ENCODE measurements at places on chromosomes 6 and 20. TPM values are rescaled to one million over a fixed set of nuclear protein-coding genes. Genes with fewer than 3 reads are reported as not detected.
A peak's percentile ranks its signal among the peaks of the same experiment; 100 is the strongest.

The TAP1 gene
- total RNA-seq = 15.9 TPM

The JPH2 gene
- total RNA-seq = 0.81 TPM

DNA sequence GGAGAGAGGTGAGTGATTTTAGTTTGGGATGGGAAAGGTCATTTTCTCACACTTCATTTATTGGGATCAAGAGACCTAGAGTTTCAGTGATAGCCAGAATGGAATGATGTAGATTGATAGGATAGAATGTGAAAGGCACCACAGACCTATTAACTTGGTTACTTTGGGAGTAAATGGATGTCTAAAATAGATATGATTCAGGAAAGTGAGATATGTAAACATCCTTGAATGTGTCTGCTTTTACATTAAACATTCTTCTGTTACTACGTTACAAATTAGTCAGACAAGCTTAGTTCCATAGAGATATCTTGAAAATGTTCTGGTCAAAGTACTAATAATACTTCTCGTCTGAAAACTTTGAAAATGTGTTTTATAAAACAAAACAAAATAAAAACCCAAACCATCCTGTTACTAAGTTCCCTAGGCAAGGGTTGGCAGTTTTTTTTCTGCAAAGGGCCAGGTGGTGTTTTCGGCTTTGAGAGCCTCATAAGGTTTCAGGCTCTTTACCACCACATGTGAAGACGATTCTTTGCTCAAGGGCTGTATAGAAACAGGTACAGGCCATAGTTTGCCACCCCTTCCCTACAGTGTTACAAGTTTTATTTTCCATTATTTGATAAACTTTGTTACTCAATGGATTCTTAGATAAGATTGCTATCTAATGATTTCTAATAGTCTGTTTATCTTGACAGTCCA is 3.4 kb downstream of the CYB5R4 start:
- DNase-seq = no peak

The SPATS1 gene
- not detected for total RNA-seq

The RAD21L1 gene
- 0.77 TPM for total RNA-seq

The ZBP1 gene
- total RNA-seq = not detected

DNA sequence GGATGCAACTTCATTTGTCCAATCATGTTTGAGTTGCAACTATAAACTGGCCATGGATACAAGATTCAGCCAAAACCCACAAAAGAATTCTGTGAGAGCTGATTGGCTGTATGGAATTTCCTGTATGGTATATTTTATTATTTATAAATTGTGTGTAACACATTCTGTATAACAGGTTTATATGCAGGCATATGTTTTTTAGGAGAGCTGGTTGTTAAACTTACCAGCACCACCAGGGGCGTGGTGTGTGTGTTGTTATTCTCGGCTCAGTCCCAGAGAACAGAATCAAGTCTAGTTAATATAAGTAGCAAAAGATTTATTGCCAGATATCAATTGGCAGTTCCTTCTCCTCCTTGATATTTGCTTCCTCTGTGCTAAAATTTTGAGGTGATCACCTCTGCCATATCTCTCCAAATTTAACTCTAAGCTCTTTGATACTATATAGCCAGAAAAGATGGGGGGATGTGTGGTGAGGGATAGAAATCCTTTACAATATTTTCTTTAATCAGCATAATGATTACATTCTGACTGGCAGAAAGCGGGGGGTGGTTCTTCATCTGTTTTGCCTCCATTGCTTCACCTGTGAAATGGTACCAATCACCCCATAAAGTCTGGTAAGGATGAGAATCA is 22.9 kb downstream of the CNBD2 start:
- peak; percentile 36 for DNase-seq

- DNase-seq = no peak
Observed at GRCh38 chr20:25259358-25259757, 11.5 kb downstream of the PYGB start.

DNA sequence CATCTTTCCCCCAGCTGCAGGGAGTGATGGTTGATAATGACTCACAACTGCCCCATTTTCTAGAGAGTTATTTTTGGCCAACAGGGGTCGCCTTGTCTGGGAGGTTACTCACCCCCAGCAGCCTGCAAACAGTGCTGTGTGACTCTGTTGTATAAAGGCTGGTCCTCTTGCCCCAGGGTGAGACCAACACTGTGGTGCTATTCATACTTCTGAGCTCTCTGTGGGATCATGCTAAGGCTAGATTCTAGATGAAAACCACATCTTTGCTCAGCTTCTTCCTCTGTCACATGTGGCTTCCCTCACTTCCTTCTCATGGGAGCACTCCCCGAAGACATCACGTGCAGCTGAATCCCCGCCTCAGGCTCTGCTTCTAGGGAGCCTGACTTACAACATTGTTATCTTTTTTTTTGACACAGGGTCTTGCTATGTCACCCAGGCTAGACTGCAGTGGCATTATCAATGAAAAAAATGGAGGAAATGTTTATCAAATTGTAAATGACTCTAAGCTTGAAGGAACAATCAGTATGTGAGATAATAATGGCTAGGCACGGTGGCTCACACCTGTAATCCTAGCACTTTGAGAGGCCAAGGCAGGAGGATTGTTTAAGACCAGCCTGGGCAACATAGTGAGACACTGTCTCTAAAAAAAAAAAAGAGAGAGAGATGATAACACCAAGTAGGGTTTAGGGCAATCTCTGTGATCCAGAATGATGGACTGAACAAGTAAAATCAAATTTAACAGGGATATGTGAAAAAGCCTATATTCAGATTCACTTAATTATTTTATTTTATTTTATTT is 55.7 kb upstream of the SLC23A2 start:
- DNase-seq = peak; percentile 41

DNA sequence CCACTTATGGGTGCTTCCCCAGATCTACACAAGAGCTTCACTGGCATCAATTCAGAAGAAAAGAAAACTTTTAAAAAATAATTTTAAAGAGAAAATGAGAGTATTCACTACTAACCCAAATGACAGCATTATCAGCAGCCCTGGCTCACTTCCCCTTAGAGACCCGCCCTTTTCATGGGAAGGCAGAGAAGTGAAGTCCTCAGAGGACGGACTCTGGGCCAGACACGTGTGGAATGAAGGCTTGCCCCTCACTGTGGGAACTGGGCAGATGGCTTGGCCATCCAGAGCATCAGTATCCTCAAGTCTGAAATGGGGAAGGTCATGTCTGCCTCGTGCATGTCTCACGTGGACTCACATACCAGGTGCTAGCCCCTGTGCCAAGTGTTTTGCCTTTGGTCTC is 63.5 kb downstream of the JAG1 start:
- no peak for DNase-seq

- no peak for DNase-seq
Observed at GRCh38 chr20:35145141-35145564, 2.0 kb downstream of the EDEM2 start.

DNA sequence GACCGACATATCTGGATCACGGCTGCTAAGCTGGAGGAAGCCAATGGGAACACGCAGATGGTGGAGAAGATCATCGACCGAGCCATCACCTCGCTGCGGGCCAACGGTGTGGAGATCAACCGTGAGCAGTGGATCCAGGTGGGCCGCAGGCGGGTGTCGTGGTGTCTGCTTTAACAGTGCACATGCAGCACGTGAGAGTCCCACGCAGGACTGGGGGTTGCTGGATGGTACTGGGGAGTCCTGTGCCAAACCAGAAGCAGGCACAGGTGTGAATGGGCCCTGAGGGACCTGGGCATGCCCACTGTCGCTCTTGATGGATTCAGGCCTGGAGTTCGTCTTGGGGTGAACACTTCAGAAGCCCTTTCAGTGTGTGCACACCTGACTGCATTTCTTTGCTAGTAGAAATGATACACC is 24.6 kb upstream of the C20orf204 start:
- no peak for DNase-seq

GRCh38 chr6:117136702-117137101 is 128.7 kb upstream of the VGLL2 start:
- DNase-seq = no peak

- DNase-seq = no peak
Observed at GRCh38 chr20:6665161-6665560, 102.3 kb upstream of the BMP2 start.

DNA sequence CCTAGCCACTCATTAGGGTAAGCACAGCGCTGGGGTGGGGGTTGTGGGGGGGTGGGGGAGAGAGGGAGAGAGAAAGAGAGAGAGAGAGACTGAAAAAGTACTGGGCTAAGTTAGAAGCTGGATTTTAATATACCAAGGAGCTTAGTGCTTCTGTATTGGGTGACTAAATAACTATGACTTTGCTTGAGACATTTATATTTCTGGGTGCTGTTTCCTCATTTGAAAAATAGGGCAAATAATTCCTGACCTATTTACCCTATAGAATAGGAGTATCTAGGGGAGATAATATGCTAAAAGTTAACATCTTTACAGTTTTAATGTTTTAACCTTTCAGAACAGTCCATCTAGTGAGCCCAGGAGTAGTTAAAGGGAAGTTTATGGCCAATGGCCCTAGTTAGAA is 7.7 kb downstream of the NKAIN2 start:
- no peak for DNase-seq

- no peak for DNase-seq
Observed at GRCh38 chr6:5398530-5398929, 137.2 kb downstream of the FARS2 start.

The RAMACL gene
- total RNA-seq = 0.30 TPM

DNA sequence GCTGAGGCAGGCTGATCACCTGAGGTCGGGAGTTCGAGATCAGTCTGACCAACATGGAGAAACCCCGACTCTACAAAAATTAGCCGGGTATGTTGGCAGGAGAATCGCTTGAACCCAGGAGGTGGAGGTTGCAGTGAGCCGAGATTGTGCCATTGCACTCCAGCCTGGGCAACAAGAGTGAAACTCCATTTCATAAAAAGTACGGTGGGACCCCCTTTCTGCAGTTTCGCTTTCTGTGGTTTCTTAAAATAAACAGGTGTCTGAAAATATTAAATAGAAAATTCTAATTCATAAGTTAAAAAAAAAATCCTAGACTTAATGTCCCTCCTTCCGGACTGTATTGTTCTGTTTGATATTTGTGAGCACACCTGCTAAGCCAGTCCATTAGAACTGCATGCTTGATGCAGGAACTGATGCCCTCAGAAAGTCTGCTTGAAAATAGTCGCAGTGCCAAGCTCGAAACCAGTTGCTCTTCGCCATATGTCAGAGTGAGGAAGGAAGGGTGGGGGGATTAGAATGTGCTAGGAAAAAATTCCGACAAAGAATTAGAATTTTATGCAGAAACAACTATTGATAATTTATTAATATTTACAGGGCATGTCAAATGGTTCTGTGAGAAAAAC is 85.9 kb downstream of the JARID2 start:
- DNase-seq = no peak

DNA sequence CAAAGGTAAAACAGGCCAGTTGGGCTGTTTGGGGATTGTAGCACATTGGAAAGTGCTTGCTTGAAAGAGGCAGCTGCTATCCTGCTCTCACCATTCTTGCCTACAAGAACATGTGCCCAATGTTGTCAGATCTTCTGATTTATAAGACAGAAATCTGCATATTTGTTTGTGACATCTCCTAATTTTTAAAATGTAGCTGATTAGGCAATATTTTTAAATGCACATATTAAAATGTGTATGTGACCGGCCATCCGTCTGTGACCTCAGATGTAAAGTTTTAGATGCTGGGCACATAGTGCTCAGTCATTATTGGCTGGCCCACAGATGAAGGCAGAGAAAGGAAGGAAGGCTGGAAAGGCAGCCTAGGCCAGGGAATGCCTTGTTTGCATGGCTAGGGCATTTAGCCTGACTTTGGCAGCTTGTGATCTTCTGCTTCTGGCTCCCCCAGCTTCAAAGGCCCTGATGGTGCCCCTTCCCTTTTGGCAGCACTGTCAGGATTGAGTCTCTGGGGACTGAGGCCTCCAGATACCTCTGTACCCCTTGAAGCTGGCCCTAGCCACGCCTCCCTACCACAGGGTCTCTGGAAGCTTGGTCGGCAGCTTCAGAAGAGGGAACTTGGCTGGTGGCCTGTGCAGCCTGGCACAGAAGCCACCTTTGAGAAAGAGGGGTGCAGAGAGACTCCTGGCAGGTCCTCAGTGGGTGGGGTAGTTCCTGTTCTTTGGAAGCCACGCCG is 6.4 kb downstream of the SNPH start:
- no peak for DNase-seq

DNA sequence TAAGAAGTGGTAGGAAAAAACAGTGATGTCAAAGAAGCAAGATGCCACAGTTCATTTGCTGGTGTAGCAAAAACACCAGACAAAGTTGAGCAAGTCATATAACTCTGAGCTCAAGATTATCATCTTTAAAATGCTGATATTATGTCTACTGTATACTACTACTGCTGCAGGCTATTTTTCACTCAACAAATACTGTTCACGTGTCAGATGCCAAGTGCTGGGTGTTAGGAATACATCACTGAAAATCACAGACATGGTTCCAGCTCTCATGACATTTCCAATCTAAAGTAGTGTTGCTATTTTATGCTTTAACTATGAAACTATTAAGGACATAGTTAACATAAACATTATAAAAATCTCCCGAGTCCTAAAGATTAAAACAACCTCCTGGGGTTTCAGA is 163.0 kb downstream of the NKAIN2 start:
- DNase-seq = no peak

The AVP gene
- 0.50 TPM for total RNA-seq

- DNase-seq = no peak
Observed at GRCh38 chr6:34964564-34964963, 75.5 kb downstream of the ANKS1A start.

The LPA gene
- 0.60 TPM for total RNA-seq

DNA sequence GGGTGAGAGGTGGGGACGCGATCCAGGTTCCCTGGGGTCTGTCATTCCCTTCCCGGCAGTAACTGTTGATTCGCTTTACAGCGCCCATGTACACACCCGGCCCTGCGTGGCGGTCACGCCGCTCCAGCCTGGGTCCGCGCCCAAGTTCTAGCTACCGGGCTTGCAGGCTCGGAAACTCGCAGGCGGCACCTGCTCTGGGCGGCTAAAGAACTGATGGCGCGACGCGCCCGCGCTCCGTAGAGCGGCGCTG is 1.4 kb upstream of the POU3F2 start:
- no peak for DNase-seq

The LHFPL5 gene
- total RNA-seq = not detected

GRCh38 chr20:61956396-61957342 is 109.0 kb downstream of the TAF4 start:
- no peak for DNase-seq
